Hematopoietic multipotent progenitor cell treated with erythropoietin and hydrocortisone succinate and interleukin-3 and kit ligand, for 17 days (in vitro differentiated cells): ENCODE measurements at places on chromosomes 13 and 19.

- DNase-seq = no peak
Measured at GRCh38 chr19:13817615-13818371, 22.6 kb downstream of the ZSWIM4 start.

DNA sequence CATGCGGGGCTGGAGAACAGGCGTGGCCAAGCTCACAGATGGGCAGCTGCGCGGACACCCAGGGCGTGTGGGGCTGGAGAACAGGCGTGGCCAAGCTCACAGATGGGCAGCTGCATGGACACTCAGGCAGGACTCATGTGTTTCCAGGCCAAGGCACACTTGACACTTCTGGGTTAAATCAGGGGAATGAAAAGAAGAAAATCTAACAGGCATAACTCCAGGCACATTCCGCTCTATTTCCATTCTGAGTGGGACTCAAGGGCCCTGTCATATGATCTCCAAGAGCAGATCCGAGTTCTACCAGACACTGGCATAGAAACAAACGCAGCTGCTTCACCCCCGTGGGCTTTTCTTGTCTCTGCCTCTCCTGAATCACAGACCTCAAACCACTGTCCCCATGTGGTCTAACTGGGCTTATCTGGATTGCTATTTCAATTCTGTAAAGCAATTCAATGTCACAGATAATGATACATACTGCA lies 17.4 kb upstream of the C13orf46 start:
- no peak for DNase-seq

DNA sequence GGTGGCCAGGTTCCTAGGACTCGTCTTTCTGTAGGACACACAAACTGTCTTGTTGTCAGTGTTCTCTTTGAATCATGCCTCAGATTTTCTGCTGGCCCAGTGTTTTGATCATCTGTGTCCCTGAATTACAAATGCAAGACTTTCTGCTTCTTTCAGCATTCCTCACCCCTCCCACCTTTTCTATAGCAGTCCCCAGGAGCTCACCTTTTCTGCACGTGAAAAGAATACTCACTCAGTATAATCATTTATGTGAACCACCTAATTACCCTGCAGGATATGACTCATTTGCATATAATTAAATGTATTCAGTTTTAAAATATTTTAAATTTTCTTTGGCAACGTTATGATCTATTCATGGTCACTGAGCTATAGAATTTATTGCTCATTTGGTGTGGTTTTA lies 389.2 kb downstream of the ITGBL1 start:
- DNase-seq = no peak

DNA sequence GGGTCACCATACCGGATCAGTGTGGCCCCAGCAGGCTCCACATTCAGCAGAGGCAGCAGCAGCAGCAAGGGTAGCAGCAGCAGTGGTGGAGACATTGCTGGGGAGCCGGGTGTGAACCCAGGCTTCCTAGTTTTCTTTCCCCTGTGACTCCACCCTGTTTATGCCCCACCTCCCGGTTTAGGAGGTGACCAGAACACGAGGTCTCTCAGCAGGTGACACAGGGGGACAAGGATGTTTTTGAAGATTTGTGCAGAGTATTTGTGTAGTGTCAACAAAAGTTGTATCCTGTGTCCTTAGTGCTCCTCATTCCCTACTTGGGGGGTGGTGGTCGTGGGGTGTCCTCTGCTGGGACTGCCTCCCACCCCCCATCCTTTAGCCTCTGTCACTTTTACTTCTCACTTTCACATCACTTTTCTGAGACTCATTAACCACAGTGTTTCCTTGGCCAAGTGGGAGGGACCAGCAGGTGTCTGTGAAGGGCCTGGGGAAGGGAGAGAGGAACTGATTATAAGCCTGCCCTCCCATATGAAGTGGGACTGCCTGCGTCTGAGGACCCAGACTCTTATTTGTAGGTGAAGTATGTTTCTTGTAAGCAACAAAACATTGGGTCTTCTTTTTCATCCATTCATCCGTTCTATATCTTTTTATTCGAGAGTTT lies 15.6 kb upstream of the KCNC3 start:
- DNase-seq = no peak

GRCh38 chr19:6693056-6693471 lies 23.1 kb upstream of the TNFSF14 start:
- DNase-seq = no peak

DNA sequence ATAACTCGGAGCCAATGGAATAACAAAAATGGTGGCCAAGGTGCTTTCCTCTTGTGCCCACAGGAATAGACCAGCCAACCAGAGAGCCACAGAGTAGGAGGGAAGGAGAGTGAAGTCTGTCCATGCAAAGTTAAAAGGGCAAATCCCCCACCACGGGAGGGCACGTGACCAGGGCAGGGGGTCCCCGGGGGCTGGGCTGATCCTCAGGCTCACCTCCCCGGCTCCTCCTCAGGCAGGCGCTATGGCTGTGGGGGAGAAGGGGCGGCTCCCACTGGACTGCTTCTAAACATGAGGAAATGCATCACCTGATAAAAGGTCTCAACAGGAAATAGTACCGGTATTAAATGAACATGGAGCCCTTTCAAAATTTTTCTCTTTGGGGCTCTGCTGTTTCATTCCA lies 73.2 kb upstream of the SLC15A1 start:
- no peak for DNase-seq

- DNase-seq = no peak
Measured at GRCh38 chr13:67258482-67258881, 28.3 kb upstream of the PCDH9 start.

- no peak for DNase-seq
Measured at GRCh38 chr13:112880221-112880641, 88.8 kb upstream of the MCF2L start.

- no peak for DNase-seq
Measured at GRCh38 chr13:38072696-38073095, 203.1 kb upstream of the TRPC4 start.

- no peak for DNase-seq
Measured at GRCh38 chr13:75947448-75947847, 311.3 kb downstream of the LMO7 start.

- no peak for DNase-seq
Measured at GRCh38 chr13:67366533-67366932, 136.4 kb upstream of the PCDH9 start.

- no peak for DNase-seq
Measured at GRCh38 chr19:28333909-28334308, 879.0 kb downstream of the UQCRFS1 start.

- DNase-seq = no peak
Measured at GRCh38 chr19:9808855-9809824, 9.7 kb downstream of the FBXL12 start.

DNA sequence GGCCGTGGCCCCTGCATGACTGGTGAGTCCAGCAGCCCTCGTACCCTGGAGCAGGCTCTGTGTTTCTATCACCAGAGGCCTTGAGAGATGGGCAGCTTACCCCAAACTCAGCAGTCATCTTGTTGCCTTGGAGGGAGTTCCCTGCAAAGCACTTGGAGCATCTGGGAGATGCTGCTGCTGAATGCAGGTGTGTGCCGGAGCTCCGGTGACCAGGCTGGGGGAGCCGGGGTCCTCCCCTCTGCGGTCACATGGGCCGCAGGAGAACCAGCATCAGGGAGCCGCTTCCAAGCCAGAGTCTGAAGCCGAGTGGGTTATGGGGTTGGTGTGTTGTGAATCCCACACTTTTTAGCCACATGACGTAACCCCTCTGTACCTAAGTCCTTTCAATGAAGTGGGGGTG lies 82.8 kb downstream of the TEX29 start:
- no peak for DNase-seq

- peak; percentile 87 for DNase-seq
Measured at GRCh38 chr19:48319647-48320541, 5.5 kb upstream of the EMP3 start.

- no peak for DNase-seq
Measured at GRCh38 chr19:1489463-1490310, 463 bp downstream of the PCSK4 start.

GRCh38 chr19:15550929-15551292 lies 42.6 kb downstream of the CYP4F22 start:
- no peak for DNase-seq

DNA sequence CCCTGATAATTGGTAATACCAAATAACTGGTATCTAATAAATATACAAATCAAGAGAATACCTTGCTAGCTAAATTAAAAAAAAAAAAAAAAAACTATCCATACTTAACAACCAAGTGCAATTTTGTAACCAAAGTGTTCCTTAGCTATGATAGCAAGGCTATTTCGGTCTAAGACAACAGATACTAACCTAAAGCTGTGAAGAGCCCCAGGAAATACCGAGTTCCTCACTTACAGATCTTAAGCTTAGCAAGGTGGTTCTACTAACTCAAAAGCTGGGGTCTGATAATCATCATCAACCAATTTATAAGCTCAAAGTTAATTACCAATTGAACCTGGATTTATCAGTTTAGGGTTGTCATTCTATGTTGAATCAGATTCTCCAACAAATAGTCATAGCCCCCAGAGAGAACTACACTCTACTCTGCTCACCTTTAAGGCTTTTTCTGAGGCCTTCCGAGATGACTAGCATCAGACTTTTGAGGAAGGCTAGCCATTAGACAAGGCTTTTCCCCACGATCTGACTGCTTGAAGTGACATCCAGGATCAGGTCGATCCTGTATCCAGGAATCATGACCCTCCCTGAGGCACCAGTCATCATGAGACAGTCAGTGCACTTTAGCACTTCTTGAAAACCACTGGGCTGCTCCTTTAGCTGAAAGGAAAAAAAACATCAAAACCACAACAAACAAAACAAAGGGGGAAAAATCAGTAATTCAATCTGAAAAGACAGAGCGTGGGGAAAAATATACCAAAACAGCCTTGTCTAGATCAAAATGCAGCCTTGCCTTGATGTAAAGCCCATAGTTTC lies 31.9 kb downstream of the INTS6 start:
- no peak for DNase-seq

DNA sequence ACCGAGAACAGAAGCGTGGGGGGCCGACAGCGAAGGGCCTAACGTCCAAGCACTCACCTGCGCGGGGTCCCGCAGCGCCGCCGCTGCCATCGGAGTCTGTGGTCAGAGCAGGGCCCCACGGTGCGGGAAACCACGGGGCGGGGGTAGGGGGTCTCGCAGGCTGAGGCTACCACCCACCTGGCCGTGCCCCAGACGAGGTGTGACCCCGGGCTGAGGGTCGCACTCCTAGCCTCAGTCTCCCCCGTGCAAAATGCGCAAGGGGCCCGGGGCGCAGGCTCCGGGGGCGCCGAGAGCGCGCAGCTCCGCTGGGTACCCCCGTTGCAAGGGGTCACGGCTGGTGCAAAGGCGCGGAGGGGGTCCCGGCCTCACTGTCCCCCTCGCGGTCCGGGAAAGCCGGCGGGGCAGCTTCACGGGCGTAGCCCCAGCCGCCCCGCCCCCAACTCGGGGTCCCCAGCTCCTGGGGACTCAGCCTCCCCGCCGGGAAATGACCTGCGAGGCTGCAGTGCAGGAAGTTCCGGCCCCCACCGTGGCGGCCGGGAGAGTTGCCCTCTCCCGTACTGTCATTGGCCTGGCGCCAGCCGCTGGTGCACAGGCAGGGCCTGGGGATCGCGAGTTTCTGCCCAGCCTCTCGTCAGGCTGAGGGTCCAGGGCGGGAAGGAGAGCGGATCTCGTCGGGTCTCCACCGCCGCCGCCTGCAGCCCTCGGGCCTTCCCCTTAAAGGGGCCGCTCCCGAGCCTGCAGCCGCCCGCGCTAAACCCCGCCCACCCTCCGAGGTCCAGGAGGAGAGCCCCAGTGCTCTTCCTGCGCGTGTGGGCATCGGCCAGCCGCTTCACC lies at the start of gene ZNF792:
Gene ZNF792 (minus strand): TSS at position 657 of the 834 bp plus-strand sequence. CDS start 567 bp downstream, at position 90.
- no peak for DNase-seq

DNA sequence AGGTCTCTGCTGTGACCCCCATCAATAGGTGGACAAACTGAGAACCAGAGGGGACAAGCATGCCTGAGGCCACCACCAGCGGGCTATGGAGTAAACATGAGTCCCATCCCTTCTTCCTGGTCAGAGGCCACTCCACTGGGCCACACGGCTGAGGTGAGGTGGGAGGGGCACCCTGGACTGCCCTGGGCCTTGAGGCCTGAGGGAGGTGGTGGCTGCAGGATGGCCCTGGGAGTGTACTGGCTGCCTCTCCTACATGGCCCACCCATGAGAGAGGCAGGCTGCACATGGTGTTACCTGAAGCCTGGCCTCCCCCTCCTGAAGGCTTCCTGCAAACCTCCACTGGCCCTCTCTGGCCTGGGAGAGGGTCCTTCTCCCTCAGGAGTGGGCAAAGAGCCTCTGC lies 222.4 kb downstream of the TUBA3C start:
- DNase-seq = no peak

GRCh38 chr13:98632961-98633360 lies 56.1 kb upstream of the STK24 start:
- DNase-seq = no peak

GRCh38 chr13:34076943-34077703 lies 259.2 kb downstream of the RFC3 start:
- DNase-seq = no peak

GRCh38 chr19:14494411-14494810 lies 1.5 kb downstream of the GIPC1 start:
- no peak for DNase-seq

DNA sequence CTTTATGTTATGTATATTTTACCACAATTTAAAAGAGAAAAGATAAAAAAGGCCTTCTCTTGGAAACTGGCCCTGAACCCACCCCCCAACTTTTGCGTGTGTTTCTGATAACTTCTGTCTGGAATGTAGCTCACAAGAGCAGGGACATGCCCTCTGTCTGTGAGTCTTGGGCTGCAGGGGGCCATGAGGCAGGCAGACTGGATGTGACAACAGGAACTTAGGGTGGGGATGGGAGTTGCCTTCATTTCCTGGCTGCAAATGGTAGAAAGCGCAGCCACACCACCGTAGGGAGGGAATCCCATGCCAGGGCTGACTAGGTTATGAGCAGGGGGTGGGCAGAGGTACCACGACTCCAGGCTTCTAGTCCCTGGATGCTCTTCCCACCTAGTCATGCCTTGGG lies 21.9 kb downstream of the CILP2 start:
- DNase-seq = no peak

DNA sequence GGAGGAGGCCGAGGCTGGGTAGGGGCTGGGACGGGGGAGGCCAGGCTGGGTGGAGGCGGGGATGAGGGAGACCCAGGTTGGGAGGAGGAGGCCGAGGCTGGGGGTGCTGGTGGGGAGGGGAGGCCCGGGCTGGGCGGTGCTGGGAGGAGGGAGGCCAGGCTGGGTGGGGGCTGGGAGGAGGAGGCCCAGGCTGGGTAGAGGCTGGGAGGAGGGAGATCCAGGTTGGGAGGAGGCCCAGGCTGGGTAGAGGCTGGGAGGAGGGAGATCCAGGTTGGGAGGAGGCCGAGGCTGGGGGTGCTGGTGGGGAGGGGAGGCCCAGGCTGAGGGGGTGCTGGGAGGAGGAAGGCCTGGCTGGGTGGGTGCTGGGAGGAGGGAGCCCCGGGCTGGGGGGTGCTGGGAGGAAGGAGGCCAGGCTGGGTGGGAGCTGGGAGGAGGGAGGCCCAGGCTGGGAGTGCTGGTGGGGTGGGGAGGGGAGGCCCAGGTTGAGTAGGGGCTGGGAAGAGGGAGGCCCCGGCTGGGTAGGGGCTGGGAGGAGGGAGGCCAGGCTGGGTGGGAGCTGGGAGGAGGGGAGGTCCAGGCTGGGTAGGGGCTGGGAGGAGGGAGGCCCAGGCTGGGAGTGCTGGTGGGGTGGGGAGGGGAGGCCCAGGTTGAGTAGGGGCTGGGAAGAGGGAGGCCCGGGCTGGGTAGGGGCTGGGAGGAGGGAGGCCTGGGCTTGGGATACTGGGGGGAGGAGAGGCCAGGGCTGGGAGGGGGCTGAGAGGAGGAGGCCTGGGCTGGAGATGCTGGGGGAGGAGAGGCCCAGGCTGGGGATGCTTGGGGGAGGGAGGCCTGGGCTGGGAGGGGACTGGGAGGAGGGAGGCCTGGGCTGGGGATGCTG lies 10.7 kb downstream of the TPGS1 start:
- no peak for DNase-seq

GRCh38 chr19:5131031-5131505 lies 162.2 kb downstream of the KDM4B start:
- DNase-seq = no peak
